Fibroblast of gingiva (primary cell): ENCODE measurements at places on chromosomes 4 and X.

- DNase-seq: no peak
Observed at GRCh38 chr4:183171484-183172267, 72.6 kb downstream of the WWC2 start.

- no peak for DNase-seq
Observed at GRCh38 chrX:55326985-55327384, 62.3 kb upstream of the PAGE3 start.

DNA sequence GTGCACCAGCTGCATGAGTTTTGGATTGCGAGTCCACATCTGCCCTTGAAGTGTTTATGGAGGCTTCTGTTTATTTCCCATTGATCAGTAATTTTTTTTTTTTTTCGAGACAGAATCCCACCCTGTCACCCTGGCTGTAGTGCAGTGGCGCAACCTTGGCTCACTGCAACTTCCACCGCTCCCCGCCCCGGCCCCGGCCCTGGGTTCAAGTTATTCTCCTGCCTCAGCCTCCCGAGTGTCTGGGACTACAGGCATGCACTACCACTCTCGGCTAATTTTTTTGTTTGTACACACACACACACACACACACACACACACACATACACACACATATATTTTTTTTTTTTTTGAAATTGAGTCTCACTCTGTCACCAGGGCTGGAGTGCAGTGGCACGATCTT is 46.1 kb downstream of the SMAD1 start:
- no peak for DNase-seq

GRCh38 chr4:29405116-29405515 is 1315.1 kb upstream of the PCDH7 start:
- DNase-seq: no peak

GRCh38 chr4:83323136-83323535 is 11.5 kb downstream of the HPSE start:
- no peak for DNase-seq

GRCh38 chr4:76569225-76569624 is 134.2 kb downstream of the SHROOM3 start:
- DNase-seq: no peak

DNA sequence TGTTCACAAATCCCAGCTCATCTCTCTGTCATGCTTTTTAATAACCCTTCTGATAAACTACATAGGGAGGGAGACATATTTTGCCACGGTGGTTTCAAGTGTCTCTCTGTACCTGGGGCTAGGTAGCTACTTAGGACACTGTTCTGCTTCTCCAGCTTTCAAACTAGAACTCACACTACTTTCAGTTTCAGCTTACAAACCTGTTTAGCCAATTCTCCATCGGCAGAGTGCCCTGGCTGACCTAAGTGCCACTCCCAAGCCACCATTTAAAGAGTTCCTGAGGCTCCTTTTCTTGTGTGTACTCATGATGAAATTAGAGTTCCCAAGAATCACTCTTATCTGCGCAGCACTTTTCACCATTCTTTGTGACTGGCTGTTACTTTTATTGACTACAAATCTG is 899.2 kb downstream of the FAT4 start:
- DNase-seq: no peak

- DNase-seq: peak; percentile 14
Observed at GRCh38 chrX:82087699-82088098, 885.8 kb downstream of the SH3BGRL start.

DNA sequence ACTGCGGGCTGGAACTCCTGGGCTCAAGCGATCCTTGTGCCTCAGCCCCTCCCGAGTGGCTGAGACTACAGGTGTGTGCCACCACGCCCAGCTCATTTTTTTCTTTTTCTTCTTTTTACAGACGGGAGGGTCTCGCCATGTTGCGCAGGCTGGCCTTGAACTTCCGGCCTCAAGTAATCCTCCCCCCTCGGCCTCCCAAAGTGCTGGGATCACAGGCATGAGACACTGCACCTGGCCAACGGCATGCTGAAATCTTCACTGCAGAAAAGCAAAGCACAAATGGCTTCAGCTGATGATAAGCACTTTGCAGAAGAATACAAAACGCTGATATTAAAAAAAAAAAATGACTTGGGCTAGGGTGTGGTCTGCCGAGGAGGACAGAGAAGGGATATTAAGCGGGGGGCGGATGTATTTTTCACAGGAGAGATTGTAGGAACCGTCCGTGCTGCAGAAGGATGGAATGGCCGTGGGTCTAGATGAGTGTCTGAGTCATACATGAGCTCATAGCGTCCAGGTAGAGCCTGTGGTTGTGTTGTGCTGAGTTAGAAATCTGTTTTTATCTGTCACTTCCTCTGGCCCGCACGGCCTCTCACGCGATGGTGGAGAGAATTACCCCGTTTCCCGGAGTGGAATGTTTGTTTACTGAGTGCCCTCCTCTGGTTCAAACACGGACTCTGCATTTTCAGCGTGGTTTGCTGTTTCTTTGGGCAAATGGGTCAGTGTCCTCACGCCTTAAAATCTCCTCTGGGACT is 8.5 kb upstream of the AKAP17A start:
- DNase-seq: no peak

GRCh38 chr4:72817012-72817411 is 248.0 kb upstream of the ADAMTS3 start:
- no peak for DNase-seq

DNA sequence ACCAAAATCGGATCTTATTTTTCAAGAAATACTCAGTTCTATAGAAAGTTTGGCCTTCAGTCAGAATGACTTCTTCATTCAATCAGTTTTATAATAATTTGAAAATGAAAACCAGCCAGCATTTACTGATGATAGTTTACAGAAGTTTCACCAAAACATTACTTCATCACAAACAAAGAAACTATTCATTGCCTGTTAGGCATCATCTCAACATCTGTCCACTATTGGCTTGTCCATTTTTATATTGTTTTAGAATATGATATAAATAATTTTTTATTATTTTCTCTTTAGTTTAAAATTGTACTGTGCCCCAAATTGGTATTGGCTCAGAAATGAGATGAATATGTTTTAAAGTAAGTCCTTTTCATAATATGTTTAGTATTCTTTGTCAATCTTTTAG is 38.4 kb downstream of the FAT4 start:
- DNase-seq: no peak
